Dorsolateral prefrontal cortex (tissue), 122 donors: ENCODE measurements at places on chromosomes 7 and 10.

- no peak for DNase-seq
Measured at GRCh38 chr7:80632139-80632538, 6.3 kb upstream of the CD36 start.

GRCh38 chr10:119805702-119806230, 66.9 kb downstream of the MCMBP start:
- no peak for DNase-seq

DNA sequence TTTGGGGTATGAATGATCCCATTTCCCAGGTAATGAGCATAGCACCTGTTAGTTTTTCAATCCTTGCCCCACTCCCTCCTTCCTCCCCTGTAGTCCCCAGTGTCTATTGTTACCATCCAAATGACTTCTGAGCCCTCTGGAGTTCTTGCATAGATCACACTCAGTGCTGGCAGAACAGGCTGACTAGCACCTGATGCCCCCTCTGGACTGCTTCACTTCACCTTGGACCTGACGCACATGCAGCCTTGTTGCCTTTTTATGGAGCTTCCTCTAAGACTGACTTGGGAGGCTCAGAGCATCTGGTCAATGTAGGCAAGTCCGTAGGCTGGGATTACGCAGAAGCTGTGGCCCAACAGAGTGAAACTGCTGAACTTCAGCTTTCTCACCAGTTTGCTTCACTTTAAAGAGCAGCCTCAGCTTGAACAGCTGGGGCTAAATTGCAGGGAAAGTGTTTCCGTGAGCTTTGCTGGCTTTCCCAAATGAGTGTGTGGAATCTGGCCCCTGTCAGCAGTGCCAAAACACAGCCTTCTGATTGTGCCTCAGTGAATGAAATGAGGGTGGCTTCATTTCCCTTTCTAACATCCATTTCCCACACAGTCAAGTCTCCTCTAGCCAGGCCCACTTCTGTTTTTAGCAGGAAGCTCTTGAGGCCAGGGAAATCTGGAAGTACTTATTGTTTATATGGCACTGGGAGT, 48.5 kb downstream of the NXPH1 start:
- no peak for DNase-seq

- no peak for DNase-seq
Measured at GRCh38 chr10:67033878-67034277, 108.0 kb downstream of the LRRTM3 start.

DNA sequence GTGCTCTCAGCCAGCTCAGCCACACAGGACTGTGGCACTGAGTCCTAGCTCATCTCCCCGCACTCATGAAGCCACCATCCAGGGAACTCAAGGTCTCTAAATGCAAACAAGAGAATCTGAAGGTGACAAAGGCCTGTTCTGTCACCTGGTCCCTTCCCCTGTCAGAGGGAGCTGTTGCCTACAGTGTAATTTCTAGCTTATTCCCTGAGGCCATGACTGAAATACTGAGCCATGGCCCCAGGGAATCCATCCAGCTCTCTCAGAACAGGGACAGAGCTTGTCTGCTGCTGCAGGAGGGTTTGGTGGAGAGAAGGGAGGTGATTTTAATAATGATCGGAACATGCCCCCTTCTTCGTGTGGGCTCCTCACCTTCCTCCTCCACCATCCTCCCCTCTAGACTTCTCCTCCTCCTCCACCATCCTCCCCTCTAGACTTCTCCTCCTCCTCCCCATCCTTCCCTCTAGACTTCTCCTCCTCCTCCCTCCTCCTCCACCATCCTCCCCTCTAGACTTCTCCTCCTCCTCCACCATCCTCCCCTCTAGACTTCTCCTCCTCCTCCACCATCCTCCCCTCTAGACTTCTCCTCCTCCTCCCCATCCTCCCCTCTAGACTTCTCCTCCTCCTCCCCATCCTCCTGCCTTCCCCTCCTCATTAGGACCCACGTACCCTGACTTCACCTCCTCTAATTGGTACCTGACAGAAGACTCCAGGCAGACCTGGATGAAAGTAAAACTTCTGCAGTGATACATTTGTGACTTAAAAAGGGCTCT, 338.0 kb upstream of the MKI67 start:
- DNase-seq: no peak

DNA sequence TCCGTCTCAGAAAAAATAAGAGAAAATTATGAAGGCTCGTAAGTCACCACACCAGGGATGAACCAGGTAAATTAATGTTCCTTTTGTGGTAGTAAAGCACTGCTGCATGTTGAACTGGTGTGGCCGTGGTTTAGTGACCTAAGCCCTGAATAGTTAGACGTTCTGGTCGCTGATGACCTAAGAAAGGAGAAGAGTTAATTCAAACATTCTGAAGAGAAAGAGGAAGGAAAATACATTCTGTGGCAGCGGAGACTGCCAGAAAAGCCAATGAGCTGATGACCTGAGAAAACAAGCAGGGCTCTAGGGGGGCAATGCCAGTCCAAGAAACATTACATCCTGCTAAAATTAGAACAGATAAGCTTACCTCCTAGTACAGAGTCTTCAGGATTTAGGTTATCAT, 17.5 kb downstream of the DNAJC9 start:
- no peak for DNase-seq

GRCh38 chr7:155702616-155703015, 58.2 kb downstream of the RBM33 start:
- DNase-seq: no peak

GRCh38 chr7:5854738-5855137, 25.9 kb upstream of the OCM start:
- no peak for DNase-seq

GRCh38 chr10:3135006-3135405, 37.6 kb downstream of the PITRM1 start:
- DNase-seq: no peak

DNA sequence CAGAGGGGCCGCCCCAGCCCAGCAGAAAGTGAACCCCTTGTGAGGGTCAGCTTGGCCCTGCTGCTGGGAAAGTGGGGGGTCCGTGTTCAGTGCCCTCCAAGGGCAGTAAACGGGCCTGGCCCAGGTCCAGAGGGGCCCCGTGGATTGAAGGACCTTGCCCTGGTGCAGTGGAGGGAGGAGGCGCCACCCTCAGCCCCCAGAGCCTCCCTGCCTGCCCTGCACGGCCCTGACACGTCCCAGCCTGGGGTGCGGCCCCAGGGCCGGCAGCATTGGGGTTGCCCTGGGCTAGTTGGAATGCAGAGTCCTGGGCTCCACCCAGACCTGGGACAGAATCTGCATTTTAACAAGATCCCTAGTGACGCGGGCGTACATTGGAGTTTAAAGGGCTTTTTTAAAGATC, 42.8 kb upstream of the FOXL3 start:
- DNase-seq: no peak

DNA sequence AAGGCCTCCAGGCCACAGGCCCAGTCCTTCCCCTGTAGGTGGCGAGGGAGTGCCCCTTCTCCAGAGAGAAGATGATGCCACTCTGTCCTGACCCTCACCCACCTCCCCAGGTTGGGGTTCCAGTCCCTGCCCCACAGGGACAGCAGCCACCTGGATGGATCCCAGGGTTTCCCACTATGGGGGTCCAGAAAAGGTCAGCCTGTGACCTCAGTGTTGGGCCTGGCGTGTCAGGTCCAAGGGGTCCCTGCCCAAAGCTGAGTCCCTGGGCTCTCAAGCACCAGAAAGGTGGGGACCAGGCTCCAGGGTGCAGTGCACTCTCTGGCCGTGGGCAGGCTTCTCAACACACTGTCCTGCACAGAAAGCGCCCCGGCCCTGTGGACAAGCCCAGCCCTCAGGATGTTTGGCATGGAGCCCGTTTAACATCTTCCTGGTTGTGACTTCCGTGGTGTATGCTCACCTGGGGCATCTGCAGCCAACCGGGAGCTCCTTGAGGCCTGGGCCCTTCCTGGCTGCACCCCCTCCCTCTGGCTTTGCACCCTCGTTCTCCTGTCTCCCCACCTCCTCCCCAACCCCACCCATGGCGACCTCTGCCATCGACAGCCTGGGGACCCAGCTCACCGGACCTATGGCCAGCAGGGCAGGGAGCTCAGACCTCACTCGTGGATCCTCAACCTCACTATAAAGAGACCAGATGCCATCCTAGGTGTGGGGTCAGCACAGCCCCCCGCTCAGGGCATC, 58.3 kb upstream of the PPP2R2D start:
- DNase-seq: peak; percentile 23

DNA sequence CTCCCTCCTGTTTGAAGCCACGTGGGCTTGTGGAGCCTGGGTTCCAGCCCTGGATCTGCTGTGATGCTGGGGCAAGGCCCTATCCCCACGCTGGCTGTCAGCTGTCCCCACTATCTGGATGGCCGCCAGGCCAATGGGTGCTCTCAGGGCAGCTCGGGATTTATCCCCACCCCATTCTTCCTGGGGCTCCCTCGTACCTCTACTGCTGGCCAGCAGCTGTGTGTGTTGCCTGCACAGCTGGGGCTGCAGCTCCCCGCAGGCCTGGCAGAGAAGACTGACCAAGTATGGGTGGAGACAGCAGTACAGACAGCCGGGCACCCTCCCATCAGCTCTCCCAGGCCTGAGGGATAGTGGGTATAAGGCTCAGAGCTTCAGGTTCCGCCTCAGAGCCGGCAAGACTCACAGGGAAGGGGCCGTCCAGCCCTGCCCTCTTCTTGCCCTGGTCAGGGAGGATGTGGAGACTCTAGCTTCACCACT, 13.6 kb downstream of the CLIP2 start:
- DNase-seq: peak; percentile 37

DNA sequence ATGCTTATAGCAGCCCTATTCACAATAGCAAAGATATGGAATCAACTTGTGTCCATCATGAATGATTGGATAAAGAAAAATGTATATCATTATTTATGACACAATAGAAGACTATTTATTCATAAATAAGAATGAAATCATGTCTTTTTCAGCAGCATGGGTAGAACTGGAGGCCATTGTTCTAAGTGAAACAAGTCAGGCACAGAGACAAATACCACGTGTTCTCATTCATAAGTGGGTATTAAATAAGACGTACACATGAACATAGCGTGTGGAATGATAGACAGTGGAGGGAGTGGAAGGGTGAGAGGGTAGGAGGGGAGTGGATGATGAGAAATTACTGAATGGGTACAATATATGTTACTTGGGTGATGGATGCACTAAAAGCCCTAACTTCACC, 762.4 kb downstream of the REEP3 start:
- no peak for DNase-seq

GRCh38 chr7:89680161-89680560, 474.1 kb upstream of the STEAP1 start:
- no peak for DNase-seq

- DNase-seq: no peak
Measured at GRCh38 chr10:26481914-26482550, 43.9 kb downstream of the APBB1IP start.

- DNase-seq: no peak
Measured at GRCh38 chr10:125096371-125096770, 64.0 kb downstream of the CTBP2 start.

DNA sequence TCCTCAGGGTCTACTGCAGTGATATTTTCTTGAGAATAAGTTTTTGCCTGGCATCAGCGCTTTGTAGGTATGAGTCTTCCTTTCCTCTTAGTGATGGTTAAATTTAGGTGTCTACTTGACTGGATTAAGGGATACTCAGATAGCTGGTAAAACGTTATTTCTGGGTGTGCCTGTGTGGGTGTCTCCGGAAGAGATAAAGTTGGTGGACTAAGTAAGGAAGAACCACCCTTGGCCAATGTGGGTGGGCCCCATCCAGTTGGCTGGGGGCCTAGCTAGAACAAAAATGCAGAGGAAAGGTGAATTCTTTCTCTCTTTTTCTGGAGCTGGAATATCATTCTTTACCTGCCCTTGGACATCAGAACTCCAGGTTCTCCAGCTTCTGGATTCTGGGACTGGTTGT, 138.8 kb downstream of the ADCYAP1R1 start:
- no peak for DNase-seq

- DNase-seq: no peak
Measured at GRCh38 chr10:73456187-73456890, 23.0 kb upstream of the MSS51 start.

DNA sequence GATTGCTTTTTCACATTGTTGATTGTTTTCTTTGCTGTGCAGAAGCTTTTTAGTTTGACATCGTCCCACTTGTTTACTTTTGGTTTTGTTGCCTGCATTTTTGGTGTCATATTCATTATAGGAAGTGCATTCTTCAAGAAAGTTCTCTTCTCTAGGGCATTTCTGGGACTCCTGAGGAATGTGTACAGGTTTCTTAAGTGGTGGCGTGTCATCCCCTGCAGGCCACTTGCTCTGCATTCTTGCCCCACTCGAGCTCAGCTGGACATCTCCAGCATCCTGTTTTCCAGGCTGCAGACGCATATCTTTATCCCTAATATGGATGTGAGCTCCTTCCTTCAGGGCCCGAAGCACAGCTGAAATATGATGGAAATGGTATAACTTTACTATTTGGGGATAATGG, 255.6 kb upstream of the HABP2 start:
- no peak for DNase-seq

DNA sequence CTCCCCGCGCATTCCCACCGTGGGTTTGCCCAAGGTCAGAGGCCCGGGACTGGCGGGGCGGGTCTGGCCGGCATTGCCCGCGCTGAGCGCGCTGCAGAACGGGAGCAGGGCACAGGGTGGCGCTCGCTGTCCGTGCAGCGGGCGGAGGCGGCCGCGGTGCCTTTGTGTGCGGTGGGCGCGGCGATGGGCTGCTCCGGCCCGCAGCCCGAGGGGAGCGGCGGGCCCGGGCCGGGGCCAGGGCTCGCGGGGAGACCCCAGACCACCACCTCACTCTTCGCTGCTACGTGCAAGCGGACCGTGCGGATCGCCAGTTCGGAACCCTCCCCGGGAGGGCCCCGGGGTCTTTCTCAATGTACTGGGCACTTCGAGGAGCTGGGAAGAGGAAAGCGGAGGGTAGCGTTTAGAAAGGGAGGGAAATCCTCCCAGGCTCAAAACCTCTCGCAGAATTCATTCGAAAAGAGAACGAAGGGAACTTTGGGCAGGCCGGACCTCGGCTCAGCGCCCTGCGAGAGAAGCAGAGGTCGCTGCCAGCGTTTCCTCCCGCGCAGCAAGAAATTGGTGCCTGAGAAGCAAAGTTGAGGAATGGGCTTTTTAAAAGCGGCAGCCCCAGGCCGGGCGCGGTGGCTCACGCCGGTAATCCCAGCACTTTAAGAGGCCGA, 8.5 kb downstream of the SP8 start:
- no peak for DNase-seq

DNA sequence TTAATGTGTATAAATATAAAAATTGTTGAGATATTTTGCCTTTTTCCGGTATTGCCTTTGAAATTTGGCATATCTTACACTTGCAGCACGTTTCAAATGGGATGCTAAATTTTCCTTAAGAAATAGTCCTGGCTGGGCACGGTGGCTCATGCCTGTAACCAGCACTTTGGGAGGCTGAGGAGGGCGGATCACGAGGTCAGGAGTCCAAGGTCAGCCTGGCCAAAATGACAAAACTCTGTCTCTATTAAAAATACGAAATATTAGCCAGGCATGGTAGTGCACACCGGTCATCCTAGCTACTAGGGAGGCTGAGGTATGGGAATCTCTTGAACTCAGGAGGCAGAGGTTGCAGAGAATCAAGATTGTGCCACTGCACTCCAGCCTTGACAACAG, 220.2 kb downstream of the PTEN start:
- DNase-seq: no peak
